ENCODE measurements at places on chromosomes 3 and 15. TPM values are rescaled to one million over a fixed set of nuclear protein-coding genes. Genes with fewer than 3 reads are reported as not detected.

TGM4 gene
- polyA plus RNA-seq, result not detected

BTD gene
- 13.8 TPM for polyA plus RNA-seq

GXYLT2 gene
- polyA plus RNA-seq, result 25.7 TPM

HYKK gene
- 3.7 TPM for polyA plus RNA-seq

CAND2 gene
- 35.2 TPM for polyA plus RNA-seq
